ENCODE measurements at places on chromosomes 12 and 14.

DNA sequence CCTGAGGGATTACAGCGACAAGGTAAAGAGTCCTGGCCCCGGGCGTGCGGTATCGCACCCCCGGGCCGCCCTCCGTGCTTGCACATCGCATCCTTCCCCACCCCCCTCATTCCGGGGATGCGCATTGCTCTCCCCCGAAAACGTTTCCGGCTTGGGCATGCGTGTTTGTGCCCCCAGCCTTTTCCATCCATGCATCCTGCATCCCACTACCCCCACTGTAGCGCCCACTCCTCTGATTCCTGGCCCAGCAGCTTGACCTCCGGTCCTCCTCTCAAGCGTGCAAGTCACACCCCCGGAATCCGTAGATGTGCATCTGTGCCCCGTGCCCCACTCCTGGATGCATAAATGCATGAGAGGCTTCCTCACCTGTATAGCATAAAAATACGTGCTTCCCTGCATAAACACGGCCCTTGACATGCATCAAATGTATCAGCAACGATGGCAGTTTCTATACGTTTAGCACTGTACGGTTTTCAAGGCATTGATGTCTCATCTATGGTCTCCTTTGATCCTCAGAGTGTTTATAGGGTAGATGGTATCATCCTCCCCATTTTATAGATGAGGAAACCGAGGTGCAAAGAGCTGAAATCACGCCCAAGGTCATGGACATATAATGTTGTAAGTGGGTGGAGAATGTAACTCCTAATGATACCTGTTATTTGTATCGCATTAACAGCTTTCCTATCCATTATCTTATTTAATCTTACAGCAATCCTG, 484 bp downstream of the RIC8B start:
- no peak for DNase-seq

GRCh38 chr14:90319173-90319572, 12.6 kb downstream of the NRDE2 start:
- DNase-seq, result no peak

GRCh38 chr14:54756656-54757392, 145.8 kb downstream of the GCH1 start:
- DNase-seq, result no peak

DNA sequence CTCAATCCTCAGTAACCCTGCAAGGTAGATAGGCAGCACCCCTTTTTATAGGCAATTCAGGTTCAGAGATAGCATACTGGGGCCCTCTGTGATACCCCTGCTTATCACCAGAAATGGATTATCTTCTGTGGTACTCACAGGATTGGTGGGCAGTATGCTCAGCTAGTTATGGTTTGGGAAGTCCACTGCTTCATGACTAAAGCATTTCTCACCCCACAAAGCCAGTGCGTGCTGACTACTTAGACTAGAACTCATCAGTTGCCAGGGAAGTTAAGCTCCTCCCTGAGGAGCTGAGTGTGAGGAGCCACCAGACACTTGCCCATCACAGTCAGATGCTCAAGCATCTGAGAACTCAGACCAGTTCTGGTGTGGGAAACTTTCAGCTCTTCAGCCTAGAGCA, 76.3 kb downstream of the SCAF11 start:
- DNase-seq, result no peak

GRCh38 chr12:119198440-119198839, 19.7 kb downstream of the HSPB8 start:
- DNase-seq, result no peak

DNA sequence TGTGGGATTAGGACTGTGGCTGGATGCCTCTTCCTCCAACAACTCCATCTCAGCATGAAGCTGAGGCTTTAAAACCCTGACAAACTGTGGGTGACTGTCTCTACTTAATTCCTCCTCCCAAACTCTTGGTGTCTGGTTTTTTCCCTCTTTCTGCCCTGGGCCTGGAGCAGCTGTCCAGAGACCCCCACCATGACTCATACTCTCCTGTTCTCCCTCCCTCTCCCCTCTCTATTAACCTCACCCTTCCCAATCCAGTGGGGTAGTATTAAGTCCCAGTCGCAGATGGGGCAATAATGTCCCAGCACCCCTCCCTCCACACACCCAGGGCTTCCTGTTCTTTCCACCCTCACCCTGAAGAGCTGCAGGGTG, 2.0 kb upstream of the DNAJC14 start:
- no peak for DNase-seq

- DNase-seq, result no peak
Measured at GRCh38 chr12:57145460-57146059, 1.9 kb downstream of the LRP1-AS start.

DNA sequence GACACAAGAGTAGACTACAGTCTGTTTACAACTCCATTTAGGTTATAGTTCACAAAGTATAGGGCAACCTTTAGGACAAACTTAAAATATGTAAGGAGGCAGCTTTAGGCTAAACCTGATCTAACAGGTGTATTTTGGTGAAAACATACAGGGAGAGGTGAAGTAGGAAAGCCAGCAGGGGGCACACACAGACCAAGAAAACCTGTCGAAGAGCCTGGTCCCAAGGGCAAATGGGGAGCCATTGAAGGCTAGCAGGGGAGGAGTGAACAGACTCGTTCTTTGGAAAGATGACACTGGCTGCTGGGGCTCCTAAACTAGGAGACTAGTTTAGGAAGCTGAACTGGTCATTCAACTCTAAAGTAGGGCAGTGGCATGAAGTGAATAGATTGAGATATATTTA, 138.8 kb upstream of the WSCD2 start:
- DNase-seq, result no peak

DNA sequence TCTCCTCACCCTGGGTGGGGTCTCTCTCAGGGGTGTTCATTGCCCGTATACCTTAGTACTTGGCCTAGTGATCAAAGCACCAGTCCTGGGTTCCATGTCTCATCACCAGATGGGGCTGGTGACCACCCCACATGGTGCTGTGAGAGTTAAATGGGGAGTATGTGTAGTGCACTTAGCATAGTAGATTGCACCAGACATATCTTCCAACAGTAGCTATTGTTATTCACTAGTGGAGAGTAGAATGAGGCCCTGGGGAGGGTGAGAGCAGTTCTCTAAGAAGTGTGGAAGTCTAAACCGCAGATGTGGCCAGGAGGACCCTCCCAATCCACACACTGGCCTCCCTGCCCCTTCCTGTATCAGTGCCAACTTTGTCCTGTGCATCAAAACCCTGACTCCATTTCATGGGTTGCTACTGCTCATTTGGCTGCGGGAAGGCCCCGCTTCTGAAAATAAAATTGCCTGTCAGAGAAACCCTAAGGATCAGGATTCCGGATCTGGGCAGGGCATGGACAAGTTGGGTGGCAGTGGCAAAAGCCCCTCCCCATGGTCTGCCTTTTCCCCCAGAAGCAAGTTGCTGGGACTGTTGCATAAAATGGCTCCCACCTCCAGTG, 4.4 kb downstream of the CD9 start:
- no peak for DNase-seq

DNA sequence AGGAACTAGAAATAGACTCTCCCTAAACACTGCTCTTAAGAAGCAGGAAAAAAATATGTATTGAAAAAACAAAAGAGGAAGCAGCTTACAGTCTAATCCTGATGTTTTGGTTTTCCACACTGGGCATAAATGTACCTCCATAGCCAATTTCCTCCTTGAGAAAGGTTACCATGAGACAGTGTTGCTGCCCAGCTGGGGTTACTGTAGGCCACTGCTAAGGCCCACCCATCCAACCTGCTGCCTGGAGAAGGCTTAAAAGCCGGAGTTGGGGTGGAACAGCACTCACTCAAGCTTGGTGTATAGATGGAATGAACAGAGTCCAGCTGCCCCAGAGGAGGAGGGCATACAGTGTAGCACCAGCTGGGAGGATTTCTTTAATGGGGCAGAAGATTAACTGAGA, 41.1 kb downstream of the ERG28 start:
- no peak for DNase-seq

DNA sequence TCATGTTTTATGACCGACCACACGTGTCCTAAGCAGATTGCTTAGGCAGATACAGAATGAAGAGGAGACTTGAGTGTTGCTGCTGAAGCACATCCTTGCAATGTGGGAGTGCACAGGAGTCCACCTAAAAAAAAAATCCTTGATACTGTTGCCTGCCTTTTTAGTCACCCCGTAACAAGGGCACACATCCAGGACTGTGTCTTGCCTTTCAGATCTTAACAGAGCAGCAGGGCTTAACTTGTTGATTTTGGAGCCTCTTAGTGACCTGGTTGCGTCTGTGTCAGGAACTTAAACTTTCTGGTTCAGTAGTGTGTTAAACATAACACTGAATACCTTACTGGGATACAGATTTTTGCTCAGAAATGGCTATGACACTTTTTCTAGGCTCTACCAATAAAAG, 6.5 kb downstream of the EIF2B2 start:
- no peak for DNase-seq

DNA sequence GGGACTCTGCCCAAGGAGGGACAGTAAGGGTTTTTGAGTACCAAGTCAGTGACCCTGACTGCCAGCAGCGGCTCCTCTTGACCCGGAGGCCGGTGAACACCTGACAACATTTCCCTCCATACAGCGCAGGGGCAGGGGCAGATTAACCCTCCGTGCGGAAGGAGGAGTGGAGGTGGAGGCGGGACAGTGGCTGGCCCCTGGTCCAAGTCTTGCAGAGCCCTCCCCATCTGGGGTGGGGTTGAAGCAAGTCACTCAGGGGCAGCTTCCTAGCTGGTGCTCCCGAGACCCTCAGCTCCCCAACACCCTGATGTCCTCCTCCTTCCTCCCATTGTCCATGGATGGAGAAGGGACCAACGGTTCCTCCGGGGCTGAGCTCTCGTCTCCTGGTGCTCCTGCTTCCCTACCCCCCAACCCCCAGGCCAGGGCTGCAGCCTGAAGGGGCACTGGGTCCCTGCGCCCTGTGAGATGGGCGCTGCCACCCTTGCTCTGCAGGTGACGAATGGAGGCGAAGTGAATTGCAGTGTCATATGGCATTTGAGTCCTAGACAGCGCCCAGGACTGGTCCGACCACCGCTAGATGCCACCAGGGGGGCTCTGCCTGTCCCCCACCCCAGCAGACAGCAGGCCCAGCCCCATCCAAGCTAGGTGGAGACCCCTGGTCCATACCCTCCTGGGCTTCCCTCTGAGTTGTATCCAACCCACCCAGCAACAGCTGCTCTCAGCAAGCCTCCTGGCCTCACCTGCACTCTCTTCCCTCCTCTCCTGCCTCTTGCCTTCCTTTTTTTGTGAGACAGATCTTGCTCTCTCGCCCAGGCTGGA, 7.0 kb upstream of the AMN start:
- no peak for DNase-seq

- no peak for DNase-seq
Measured at GRCh38 chr12:99053616-99054362, 408.7 kb downstream of the APAF1 start.

DNA sequence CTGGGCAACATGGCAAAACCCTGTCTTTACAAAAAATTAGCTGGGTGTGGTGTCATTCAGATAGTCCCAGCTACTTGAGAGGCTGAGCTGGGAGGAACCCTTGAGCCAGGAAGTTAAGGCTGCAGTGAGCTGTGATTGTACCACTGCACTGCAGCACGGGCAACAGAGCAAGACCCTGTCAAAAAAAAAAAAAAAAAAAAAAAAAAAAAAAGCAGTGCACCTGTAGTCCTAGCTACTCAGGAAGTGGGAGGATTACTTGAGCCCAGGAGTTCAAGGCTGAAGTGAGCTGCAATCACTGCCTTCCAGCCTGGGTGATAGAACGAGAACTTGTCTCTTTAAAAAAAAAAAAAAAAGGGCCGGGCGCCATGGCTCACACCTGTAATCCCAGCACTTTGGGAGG, 5.6 kb downstream of the REM2 start:
- no peak for DNase-seq

DNA sequence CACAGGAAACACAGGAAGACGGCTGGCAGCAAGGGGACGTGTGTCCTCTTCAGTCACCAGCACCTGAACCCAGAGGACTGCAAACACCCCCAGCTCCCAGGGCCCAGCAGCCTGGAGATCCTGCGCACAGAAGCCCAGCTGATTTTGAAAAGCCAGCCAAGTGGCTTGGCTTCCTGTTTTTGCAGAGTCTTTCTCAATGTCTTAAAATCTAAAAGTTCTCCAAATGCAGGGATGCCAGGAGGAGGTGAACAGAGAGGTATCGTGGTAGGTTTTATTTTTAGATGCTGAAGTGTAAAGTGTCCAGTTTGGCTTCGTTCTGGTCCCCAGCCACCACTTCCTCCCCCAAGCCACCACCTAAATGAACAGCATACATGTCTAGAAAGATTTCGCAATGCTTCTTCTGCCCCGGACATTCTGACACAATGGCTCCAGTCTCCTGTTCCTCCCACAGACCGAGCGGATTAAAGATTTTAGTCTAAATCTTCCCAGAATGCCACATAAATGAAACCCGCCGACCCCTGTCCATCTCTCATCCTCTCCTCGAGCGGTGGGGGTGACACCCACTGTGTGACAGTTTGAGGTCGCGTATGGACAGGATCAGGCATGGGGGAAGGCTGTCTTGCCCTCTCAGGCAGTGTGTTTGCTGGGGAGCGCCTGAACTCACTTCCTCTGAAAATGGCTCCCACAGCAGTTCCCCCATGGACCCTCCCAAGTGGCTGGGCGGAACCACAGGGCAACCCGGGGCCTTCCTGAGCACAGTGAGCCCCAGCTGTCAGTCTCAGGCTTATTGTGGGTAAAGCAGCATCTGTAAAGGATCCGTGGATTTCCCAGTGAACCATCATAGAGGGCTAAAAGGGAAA, 41.6 kb downstream of the ITPK1 start:
- DNase-seq, result no peak

DNA sequence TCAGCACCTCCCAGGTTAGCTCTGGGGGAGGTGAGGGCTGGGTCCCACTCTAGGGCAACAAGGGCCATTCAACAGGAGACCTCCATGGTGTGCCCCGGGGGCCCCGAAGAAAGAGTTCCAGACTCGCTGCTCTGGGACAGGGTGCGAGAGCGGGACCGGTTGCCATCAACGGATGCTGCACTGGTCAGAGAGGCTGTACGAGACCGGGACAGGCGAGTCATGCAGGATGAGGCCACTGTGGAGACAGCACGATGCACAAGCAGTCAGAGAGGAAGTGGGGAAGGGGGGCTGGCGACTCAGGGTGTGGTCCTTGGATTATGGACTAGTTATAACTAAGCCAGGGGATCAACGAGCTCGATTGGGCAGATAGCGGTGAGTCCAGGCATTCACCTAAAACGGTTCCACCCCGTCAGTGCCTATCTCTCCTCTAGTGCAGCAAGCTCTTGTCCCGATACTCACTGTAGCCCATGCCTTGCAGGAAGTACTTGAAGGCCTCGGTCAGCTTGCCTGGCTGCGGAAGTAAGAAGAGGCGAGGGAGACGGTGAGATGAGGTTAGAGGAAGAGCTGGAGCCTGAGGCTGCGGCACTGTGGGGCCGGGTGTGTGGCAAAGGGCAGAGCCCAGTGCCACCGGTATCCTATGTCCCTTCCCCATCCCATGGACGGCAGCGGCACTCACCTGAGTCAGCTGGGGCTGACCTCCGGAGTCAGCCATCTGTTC, 7.2 kb downstream of the NDRG2 start:
- DNase-seq, result no peak

GRCh38 chr14:87133073-87133801, 859.7 kb downstream of the GALC start:
- DNase-seq, result no peak

- DNase-seq, result no peak
Measured at GRCh38 chr12:3246253-3246652, 169.1 kb downstream of the TSPAN9 start.

- no peak for DNase-seq
Measured at GRCh38 chr12:54032086-54032619, 697 bp upstream of the HOXC5 start.
